Cerebellum (tissue), 4 donors: ENCODE measurements at places on chromosomes 2 and 18. TPM values are rescaled to one million over a fixed set of nuclear protein-coding genes. Genes with fewer than 3 reads are reported as not detected.

TMEM247 gene
- total RNA-seq: not detected

MAP3K2 gene
- 49.9 TPM for total RNA-seq

LRRC30 gene
- total RNA-seq: not detected

ANKRD36C gene
- total RNA-seq: 271 TPM

CD8B gene
- total RNA-seq: 0.27 TPM

PPP1R1C gene
- 3.1 TPM for total RNA-seq

PDE11A gene
- total RNA-seq: 14.3 TPM

KLHL29 gene
- total RNA-seq: 34.0 TPM

ACMSD gene
- total RNA-seq: not detected

TFPI gene
- total RNA-seq: 40.3 TPM

COLEC12 gene
- 25.3 TPM for total RNA-seq

DTYMK gene
- 13.6 TPM for total RNA-seq

ZNF385B gene
- 10.5 TPM for total RNA-seq

TSPYL6 gene
- 0.18 TPM for total RNA-seq

ESPNL gene
- 0.09 TPM for total RNA-seq

RGPD3 gene
- 0.82 TPM for total RNA-seq

REG3G gene
- total RNA-seq: not detected

LAMA3 gene
- total RNA-seq: 4.9 TPM

GKN1 gene
- not detected for total RNA-seq

CAVIN2 gene
- 10.5 TPM for total RNA-seq

CENPO gene
- total RNA-seq: 14.7 TPM

ATP6V1B1 gene
- not detected for total RNA-seq

NT5DC4 gene
- total RNA-seq: not detected

SP9 gene
- 0.09 TPM for total RNA-seq
